Activated T-helper 1 cell treated with anti-CD3 and anti-CD28 coated beads, Interleukin-2, amount 50 U/mL, for 16 hours (primary cell): ENCODE measurements at places on chromosomes 6 and 20.

- no peak for DNase-seq
Observed at GRCh38 chr6:159430323-159430722, 261.1 kb downstream of the FNDC1 start.

- no peak for DNase-seq
Observed at GRCh38 chr20:8720089-8720488, 348.8 kb upstream of the PLCB4 start.

GRCh38 chr20:51481341-51481914 lies 61.1 kb downstream of the NFATC2 start:
- peak; percentile 20 for DNase-seq

DNA sequence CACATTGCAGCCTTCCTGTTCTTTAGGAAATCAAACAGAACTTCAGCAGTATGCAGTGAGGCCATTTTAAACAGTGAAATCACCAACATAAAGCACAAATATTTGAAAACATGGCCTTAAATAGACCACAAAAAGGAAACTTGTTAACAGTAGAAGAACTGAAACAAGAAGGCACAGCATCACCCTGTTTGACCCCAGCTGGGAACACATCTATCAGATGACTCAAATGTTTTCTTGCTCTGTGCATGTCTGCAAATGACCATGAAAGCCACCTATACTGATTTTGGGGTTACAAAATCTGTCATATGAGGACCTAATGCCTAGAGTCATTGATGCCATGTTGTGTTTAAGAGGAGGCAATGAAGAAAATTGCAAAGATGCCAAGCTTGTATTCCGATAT lies 123.8 kb upstream of the ADGRF1 start:
- no peak for DNase-seq

DNA sequence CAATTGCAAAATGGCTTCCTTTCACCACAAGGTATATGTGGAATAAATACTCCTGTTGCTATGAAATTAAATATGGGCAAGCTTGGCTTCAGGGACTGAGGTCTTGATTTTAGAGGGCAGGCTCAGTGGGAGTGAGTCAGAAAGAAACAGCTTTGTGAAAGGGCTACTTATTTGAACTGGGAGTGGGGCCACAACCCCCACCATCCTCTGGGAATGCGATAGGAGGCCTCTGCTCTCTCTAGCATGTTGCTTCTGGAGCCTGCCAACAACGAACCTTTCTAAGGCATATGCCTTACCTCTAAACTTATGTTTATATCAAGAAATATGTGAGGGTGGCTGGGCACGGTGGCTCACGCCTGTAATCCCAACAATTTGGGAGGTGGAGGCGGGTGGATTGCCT lies 149.7 kb downstream of the LRRC1 start:
- no peak for DNase-seq

DNA sequence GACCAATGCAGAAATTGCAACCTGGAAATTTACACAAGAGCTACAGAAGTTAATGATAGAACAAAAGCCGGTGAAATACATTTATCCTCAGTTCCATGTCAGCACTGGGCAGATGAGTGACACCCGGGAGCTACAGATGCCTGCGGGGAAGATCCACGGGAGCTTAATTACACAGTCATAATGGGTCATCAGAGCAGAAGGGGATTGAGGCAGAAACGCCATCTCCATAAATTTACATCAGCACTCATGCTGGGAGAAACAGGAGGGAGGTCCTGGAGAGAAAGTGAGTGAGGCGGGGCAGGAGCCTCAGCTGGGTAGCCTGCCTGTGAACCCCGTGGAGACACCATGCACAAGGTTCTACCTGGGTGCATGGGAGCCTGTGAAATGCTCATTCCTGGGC lies 37.6 kb upstream of the CST7 start:
- no peak for DNase-seq
